NCI-H2029 (cell line): ENCODE measurements at places on chromosomes 16 and 17.

DNA sequence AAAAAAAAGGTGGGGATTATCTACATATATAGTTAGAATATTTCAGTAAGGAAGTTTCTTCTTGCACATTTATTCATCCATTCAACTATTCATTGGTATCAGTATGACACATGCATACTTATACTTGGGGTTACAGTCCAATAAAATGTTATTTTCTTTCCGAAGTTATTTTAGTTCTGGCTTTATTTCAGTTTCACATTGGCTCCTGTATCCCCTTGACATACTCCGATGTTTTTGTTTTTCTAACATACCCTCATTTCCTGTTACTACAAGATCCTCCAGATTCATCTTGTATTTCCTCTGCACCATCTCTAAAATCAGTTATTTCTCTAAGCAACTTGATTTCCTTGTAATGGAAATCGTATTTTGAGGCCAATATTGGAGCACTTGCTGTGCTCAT is 435.5 kb upstream of the MON1B start:
- no peak for DNase-seq

- DNase-seq = peak; percentile 66
These were observed 117.4 kb downstream of the HIC1 start for GRCh38 chr17:2172077-2172851.

GRCh38 chr17:5437721-5438317 is 1.1 kb downstream of the C1QBP start:
- no peak for DNase-seq

DNA sequence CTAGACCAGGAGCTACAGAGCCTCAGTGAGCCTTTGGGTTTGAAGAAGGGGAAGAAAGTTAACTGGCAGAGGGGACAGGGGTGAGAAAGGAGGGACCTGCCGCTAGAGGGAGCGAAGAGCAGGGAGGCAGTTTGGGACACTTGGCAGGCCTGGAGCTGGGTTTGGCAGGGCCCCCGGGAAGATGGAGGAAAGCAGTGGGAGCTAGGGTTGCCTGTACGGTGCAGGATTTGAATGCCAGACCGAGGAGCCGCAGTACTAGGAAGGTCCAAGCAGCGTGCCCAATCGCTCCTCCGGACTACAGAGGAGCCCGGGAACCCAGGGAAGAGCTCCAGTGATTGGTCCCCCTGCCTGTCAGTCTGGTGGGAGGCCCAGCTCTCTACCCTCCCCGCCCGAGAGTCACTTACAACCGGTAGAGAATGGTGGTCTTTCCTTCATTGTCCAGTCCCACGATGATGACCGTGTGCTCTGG is 1.3 kb downstream of the ARL5C start:
- DNase-seq = peak; percentile 45

- no peak for DNase-seq
These were observed 2.2 kb upstream of the SMTNL2 start for GRCh38 chr17:4582101-4582501.

GRCh38 chr17:1006054-1006453 is 9.1 kb downstream of the TIMM22 start:
- peak; percentile 18 for DNase-seq
